KG1 (cell line): ENCODE measurements at places on chromosomes 4 and X.

GRCh38 chrX:74924449-74925224, 615 bp downstream of the NEXMIF start:
- DNase-seq = no peak

DNA sequence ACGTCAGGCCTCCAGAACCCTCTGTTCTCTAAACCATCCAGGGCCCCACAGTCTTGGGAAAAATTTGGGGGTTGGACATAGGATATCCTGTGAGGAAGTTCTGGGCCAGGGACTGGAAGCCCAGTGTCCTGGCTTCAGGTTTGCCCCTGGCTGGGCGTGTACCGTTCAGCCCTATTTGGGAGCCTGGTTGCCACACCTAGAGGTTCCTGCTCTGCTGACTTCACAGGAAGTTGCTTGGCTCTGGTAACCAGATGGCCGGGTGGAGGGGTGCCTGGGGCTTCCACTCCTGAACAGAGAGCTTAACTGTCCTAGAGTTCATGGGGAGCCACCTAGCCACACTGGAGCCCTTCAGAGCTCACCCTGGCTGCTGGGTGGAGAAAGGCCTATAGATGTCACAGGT, 1.1 kb downstream of the TAFAZZIN start:
- DNase-seq = no peak

DNA sequence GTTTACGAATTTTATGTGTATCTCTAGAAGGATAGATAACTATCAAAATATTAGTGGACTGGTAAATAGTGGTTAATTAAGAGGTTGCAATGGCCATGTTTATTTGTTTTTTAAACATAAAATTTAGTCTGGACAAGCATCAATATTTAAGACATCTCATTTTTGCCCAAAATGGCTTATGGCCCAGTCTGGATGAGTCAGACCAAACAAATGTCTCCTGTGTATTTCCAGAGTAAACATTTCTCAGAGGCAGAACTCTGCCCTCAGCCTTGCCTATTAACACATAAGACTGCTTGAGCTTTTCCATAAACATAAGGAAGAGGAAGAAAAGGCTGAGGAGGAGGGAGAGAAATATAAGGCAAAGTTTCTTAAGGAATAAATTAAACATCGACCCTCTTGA, 277.1 kb upstream of the DIAPH2 start:
- no peak for DNase-seq

DNA sequence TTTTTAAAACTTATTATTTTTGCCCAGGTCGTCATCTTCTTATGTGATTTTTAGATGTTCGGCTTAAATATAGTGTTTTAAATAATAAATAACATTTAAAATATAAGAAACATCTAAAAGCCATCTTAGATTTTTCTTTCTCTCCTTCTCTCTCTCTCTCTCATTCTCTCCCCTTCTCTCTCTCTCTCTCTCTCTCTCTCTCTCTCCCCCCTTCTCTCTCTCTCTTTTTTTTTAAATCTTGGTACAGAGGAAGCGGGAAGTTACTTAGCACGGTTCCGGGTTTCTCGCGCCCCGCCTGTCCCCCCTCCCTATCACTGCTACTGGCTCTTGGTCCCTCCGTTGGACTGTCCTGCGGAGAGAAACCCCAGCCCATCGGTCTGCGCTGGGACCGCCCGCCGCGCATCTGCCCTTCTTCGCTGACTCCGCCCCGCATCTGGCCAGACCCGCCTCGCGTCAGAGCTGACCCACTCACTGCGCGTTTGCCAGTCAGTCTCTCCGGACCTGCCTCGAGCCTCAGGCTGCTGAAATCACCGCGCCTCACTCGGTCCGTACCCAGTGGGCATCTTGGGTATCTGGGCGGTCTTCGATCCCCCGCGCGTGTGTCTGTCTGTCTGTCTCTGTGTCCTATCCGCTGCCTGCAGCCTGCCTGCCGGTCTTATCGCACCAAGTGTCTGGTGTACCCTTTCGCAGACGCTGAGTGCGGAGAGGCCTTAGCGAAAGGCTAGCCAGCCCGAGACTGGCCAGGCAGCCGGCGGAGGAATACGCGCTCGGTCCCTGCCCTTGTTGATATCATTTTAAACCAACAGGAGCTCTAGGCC, at the start of gene PABPC5:
Gene PABPC5, plus strand, starts transcription at position 489 of the 818 bp plus-strand sequence. CDS start 739 bp downstream, outside the sequence.
- DNase-seq = no peak

- DNase-seq = no peak
Measured at GRCh38 chr4:134628066-134628465, 426.5 kb upstream of the PABPC4L start.

DNA sequence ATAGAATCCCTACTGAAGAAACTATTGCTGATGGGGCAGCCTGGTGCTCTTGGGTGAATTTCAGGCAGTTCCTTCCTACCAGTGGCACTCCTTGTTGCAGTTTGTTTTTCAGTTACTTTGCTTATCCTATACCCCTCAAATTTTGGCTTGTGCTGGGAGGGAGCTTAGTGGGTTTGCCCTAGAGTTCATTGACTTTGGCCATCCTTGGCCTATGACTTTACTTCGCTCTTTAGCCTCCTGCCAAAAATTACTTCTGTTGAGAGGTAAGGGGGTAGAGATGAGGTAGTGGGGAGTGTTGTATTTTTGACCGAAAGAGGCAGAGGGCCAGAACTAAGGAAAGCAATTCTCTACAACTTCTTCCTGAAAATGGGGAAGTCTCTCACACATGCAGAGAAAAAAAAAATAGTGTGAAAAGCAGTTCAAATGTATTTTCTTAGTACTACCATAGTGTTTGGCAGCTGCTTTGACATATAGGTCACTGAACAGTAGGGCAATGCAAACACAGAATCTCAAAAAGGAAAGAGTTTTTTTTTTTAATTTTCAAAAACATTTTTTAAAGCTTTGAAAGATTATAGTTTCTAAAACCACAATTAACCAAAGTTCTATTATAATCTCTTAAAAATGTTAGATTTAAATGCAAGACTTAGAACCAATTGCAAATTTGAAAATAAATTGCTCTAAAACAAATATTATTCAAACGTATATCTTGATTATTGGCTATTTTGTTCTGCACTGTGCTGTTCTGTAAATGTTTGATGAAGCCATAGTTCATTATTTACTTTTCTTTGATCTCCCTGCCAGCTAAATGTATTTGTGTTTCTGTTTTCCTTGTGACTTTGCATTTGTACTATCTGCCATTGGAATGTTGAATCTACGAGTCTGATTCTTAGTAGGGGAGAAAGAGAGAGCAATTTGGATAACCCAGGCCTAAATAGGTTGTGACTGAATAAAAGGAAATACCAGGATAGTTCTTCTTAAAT, 73.6 kb downstream of the DCK start:
- no peak for DNase-seq
